Dermis microvascular lymphatic vessel endothelial cell (primary cell): ENCODE measurements at places on chromosomes 13 and 19. TPM values are rescaled to one million over a fixed set of nuclear protein-coding genes. Genes with fewer than 3 reads are reported as not detected.

Gene SIGLECL1
- total RNA-seq, result not detected in 2 replicates

Gene KCTD4
- total RNA-seq, result not detected in 2 replicates

DNA sequence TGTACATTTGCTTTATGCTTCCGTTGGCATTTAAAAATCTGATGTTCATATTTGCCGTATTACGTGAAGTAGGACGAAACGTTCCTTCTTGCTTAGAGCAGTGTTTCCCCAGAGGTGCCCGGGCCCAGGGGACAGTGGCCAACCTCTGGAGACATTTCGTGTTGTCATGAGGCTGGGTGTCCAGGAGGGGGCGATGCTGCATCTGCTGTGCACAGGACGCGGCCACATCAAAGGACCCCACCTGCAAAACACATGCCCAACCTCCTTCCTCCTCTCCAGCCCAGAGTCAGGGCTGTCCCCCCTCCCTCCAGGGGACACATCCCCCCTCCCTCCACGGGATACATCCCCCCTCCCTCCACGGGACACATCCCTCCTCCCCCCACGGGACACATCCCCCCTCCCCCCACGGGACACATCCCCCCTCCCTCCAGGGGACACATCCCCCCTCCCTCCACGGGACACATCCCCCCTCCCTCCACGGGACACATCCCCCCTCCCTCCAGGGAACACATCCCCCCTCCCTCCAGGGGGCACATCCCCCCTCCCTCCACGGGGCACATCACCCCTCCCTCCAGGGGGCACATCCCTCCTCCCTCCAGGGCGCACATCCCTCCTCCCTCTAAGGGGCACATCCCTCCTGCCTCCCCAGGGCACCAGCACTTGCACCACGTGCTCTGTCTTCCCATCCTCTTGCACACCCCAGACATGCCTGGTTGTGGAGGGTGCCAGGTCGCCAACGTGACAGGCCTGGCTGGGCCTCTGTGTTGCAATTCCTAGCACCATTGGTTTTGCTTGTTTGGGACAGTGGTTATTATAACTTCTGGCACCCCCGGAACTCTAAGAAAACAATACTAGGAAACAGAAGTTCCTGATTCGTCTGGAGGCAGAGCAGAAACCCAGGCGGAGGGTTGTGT, 46.7 kb downstream of the GAS6 start:
- DNase-seq, result peak; percentile 94

GRCh38 chr19:35345671-35346111, 2.0 kb upstream of the FFAR1 start:
- no peak for DNase-seq

DNA sequence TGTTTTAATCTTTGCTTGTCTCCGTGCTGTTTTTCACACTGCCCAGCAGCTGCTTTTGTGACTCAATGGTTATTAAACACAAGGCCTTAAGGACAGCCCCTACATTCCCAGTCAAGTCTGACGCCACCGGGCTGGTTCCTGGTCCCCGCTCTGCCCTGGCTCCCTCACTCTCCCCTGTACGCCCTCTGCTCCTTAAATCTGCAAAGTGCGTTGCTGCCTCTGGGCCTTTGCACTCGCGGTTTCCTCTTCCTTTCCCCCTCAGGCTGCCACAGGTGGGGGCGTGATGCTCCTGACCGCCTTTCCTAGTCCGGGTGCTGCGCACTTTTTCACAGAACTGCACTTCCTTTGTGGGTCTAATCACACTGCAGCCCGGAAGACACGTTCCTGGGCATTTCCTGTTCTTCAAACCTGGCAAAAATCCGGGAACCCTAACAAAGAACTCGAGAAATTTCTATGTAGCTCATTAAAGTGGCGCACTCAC, 25.6 kb downstream of the NOSIP start:
- DNase-seq, result peak; percentile 92

GRCh38 chr13:68160466-68160865, 930.3 kb upstream of the PCDH9 start:
- no peak for DNase-seq
